ENCODE measurements at places on chromosomes 2 and 18.

- DNase-seq = no peak
Observed at GRCh38 chr2:139495851-139496250, 715.7 kb upstream of the NXPH2 start.

GRCh38 chr2:86254576-86255538, 55.6 kb downstream of the MRPL35 start:
- no peak for DNase-seq

DNA sequence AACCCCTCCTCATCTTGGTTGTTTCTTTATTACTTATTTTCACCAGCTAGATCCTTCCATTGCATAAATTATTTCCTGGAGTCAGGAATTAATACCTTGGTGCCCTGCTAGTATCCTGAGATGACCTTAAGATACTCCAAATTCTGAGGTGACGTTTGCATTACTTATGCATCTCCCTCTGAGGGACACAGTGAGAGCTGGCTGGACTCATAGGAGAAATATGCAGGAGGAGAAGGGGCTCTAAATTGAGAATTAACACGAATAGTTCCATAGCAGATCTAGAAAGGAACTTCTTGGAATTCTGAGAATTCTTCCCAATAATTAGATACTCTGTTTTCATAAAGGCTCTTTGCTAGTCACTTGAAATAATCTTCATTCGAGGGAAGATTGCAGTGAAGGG, 310.6 kb upstream of the ZEB2 start:
- no peak for DNase-seq

DNA sequence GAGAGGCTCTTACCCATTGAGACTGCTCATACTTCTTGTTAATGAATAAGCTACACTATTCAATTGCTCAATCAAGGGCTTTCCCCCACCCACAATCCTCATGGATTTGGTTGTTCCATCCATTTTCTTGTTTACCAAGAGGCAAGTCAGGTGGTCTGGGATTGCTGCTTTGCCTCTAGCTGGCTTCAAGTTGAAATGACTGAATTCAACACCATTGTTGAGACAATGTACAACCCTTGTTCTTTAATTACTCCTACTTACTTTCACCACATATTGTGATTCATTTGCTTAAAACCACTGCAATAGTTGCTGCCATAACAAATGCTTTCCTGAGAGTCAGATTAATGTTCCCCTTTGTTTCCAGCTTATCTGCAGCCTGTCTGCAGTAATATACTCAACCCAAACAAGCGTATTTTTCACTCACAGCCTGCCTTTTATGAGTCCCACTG, 532.2 kb downstream of the RIT2 start:
- no peak for DNase-seq

- DNase-seq = no peak
Observed at GRCh38 chr18:61400016-61400635, 66.9 kb downstream of the CDH20 start.
